ENCODE measurements at places on chromosomes 2 and 18.

GRCh38 chr18:64210401-64210949 is 61.6 kb upstream of the LINC00305 start:
- no peak for DNase-seq

DNA sequence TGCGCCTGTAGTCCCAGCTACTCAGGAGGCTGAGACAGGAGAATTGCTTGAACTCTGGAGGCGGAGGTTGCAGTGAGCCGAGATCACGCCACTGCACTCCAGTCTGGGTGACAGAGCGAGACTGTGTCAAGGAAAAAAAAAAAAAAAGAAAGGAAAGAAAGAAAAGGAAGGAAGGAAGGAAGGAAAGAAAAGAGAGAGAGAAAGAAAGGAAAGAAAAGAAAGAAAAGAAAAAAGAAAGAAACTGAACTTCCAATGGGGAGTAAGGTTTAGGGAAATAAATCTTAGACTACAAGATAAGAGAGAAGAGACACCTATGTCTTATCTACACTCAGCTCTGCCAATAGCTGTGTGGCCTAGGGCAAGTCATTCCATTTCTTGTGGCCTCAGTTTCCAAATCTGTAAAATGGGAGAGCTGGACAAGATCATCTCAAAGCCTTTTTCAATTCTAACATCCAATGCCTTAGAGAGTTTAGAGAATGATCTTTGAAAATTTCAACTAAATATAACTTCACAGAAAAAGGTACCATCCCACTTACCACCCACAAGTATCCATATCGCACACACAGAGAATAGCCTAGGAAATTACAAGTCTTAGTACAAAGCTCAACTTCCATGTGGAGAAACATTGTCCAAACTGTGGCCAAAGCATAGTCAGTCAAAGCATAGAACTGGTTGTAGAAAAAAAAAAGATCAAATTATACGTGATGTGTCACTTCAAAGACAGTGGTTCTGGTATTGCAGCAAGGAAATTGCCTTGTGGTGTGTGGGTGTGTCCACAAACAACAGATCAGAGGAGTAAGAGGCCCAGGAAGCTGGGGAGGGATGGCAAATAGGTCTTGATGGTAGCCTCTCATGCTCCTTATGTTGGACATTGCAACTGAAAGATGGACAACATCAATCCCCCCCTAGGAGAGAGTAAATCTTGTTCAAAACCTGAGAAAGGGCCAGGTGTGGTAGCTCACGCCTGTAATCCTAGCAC is 42.4 kb downstream of the SLC14A2 start:
- peak; percentile 52 for DNase-seq

- no peak for DNase-seq
These were observed 65.5 kb upstream of the ATG16L1 start for GRCh38 chr2:233185963-233186362.

GRCh38 chr2:228446734-228447133 is 265.2 kb upstream of the SPHKAP start:
- DNase-seq, result no peak

- no peak for DNase-seq
These were observed 28.3 kb downstream of the BARD1 start for GRCh38 chr2:214781226-214781625.

- DNase-seq, result peak; percentile 71
These were observed 77.0 kb upstream of the CNGA3 start for GRCh38 chr2:98269274-98269673.

DNA sequence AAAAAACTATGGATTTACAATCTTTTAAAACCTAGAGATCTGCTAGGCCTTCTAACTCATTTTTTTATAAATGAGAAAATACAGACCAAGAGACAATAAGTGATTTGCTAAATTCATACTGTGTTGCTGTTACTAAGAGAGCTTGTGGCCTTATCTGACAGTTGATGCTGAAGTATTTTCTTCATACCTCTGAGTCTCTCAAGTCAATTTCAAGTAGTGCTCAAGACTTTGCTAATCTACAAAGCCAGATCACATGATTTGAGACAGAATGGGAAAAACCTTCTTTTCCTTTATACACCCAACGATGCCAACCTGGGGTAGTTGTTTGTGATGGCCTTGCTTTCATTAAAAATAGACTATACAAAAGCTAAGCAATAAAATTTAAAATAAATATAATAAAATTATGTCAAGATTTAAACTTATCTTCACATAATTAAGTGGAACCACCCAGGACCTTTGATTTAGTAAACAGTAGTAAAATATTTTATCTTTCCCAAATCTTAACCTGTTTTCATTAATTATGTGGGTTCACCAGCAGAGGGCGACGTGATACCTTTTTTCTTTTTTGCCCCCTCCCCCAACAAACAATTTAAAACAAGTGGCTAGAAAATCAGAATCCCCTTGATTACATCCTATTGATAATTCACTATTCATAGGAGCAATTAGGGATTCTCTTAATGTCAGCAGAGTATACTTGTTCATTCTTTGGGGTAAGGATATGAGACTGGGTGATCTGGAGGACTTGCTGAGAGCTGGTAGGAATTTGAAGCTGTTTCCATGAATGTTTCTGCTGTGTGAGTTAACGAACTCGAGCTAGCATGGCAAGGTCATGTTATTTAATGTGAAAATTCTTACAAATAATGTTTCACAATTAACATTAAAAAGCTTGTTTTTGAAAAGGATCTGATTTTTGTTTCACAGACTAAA is 49.6 kb upstream of the SLC5A7 start:
- no peak for DNase-seq

- DNase-seq, result peak; percentile 6
These were observed 51.3 kb downstream of the ACSL3 start for GRCh38 chr2:222912117-222912516.

- no peak for DNase-seq
These were observed 72.9 kb upstream of the MYCN start for GRCh38 chr2:15867194-15868171.

DNA sequence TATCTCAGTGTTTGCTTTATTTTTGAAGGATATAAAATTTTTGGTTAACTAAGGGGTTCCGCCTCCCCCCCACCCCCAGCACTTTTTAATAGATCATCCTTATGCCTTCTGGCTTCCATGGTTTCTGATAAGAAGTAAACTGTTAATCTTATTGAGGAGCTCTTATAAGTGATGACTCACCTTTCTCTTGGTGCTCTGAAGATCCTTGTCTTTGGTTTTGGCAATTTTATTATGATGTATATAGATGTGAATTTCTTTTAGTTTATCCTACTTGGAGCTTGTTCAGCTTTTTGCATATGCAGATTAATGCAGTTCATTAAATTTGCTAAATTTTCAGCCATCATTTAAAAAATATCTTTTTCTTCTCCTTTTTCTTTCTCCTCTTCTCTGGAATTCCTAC is 91.7 kb upstream of the CTAGE1 start:
- no peak for DNase-seq

GRCh38 chr2:114550895-114551793 is 108.7 kb downstream of the DPP10 start:
- peak; percentile 29 for DNase-seq

GRCh38 chr2:231545105-231545902 is 15.1 kb upstream of the NMUR1 start:
- DNase-seq, result no peak

GRCh38 chr2:152433791-152434190 is 98.8 kb downstream of the FMNL2 start:
- DNase-seq, result no peak

GRCh38 chr2:82478641-82479040 is 1980.4 kb downstream of the SUCLG1 start:
- no peak for DNase-seq

- no peak for DNase-seq
These were observed 131.0 kb upstream of the ARL5A start for GRCh38 chr2:151959238-151959637.

GRCh38 chr2:43341959-43342757 is 115.8 kb upstream of the ZFP36L2 start:
- DNase-seq, result no peak

DNA sequence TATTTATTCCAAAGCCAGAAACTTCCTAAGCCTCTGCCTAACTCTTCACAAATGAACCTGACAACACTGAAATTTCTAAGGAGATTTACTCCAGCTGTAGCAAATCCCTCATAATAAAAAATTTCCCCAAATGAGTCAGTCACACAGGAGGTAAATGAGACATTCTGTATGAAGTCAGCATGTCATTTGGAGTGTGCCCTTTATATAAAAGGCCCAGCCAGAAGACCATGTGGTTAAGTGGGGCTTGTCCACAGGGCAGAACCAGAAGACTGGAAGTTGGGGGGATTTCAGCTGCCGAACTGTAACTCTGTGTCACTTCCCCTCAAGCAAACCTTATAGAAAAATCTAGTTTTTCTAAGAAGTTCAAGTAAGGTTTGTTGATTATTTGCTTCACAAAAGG is 30.2 kb downstream of the NRP2 start:
- DNase-seq, result no peak

DNA sequence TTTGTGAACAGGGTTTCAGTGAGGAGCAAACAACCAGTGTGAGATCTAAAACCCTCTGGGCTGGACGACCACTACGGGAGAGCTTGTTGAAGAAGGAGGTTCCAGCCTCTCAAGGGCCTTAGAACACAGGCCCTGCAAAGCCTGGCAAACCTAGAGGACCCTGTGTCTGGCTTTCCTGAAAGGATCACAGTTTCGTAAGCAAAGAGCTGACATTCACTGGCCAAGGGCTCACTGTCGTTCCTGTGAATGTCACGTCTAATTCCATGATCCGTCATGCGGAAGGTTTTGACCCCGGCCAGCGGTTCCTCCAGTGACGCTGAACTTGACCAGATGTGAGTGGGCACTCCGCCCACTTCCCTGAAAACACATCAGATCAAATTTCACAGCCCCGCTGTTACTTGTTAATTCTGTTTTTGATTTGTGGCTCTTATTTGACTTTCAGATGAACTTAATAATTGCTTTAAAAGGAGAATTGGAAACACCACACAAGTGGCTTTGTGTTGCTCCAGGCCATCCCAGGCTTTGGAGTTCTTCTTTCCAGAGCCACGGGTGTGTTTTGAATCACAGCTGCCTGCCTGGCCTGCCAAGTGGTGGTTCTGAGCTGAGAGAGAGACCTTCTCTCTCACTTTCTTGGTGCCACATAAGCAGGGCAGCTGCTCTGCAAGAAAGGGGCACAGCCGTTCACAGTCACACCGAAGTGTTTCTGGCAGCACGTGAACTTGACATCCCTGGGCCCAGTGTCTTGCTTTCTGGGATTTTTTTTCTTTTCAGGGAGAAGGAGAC is 308.4 kb downstream of the NDUFA10 start:
- no peak for DNase-seq

DNA sequence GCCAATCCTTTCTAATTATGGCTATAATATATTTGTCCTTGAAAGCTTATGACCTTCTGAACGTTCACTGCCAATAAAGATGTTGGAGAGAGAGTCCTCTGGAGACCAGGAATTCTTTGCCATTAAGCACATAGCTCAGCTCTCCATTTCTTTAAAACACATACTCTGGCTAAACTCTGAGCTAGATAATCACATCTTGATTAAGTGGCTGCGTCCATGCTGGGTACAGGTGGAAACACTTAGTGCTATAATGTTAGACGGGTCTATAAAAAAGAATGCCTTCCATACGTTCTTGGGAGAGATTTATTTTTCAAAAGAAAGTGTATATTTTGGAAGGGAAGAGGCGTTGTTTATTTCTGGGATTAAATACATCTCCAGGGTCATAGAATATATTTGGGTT is 314.5 kb downstream of the LPIN1 start:
- no peak for DNase-seq

- no peak for DNase-seq
These were observed 177.8 kb upstream of the RGPD4 start for GRCh38 chr2:107648781-107649404.

- no peak for DNase-seq
These were observed 69.1 kb downstream of the ACKR3 start for GRCh38 chr2:236638707-236639106.

DNA sequence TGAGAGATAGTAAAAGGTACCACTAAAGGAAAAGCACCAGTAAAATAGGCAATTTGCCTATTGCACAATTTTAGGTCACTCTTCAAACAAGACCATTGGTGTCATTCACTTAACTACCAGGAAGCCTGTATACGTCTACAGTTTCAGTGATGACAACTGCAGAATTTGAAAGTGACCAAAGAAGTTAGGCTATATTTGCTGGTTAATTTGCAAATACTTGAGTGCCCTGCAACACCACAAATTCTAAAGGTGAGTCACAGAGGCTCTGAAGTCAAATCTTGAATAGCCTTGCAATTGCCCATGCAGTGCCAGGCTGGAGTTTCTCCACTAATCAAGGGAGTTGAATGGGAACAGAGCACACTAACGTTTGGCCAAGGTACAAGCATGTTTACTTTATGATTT is 128.7 kb upstream of the CCDC68 start:
- DNase-seq, result no peak

GRCh38 chr2:185373229-185373628 is 365.4 kb upstream of the FSIP2 start:
- DNase-seq, result no peak

DNA sequence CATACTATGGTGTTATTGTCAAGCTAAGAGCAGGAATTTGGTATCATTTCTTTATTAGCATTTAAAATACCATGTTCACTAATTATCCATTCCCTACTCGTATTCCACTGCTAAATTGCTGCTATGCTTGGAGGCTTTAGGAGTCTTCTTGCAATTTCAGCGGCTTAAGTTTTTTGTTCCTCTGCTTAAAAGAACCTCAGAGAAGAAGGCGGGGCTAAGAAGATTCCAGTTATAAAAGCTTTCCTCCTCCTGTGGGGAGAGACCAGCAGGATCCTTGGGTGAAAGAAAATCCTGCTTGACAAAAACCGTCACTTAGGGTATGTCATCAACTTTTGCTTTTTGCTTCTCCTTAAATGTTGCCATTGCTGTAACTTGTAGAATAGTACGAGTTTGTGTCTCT is at the start of gene TRPM8:
TRPM8 (plus strand) TSS at position 258 of the 400 bp plus-strand sequence. CDS start 9,165 bp downstream, outside the sequence.
- no peak for DNase-seq

DNA sequence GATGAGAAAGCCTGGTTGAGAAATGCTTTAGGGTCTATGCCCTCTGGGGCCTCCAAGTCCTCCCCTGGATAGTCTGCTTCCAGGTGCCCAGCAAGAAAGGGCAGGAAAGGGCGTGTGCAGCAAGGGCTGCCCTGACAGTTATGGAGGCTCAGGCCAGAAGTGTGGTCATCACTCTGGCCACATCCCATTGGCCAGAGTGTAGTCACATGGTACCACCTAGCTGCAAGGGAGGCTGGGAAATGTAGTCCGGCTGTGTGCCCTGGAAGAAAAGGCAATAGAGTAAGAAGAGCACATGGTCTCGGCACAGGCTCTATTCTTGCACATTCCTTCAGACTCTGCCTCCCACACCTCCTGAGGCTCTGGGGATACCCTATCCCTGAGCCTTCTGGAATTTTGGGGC is 35.7 kb downstream of the ODC1 start:
- peak; percentile 41 for DNase-seq

- DNase-seq, result no peak
These were observed 627 bp upstream of the CRACDL start for GRCh38 chr2:98936353-98937351.

GRCh38 chr2:62992561-62992960 is 58.1 kb upstream of the OTX1 start:
- no peak for DNase-seq

DNA sequence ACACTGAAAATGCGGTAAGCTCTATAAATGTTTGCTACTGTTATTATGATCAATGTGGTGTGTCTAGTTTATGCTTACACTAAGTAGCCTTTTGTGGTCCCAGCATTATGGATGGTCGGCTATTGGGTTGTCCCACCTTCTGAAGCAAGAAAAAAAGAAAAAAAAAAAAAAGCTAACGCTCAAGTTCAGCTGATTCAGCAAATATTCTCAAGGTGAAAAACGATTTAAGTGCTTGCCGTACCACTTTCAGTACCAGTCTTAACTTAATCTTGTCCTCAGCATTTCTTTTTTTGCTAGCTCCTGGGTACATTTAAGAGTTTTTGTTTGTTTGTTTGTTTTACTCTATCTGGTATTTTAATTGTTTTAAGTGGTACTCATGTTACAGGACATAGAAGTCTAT is 87.5 kb downstream of the MBD5 start:
- DNase-seq, result no peak
